ENCODE measurements at places on chromosomes 5 and 9.

DNA sequence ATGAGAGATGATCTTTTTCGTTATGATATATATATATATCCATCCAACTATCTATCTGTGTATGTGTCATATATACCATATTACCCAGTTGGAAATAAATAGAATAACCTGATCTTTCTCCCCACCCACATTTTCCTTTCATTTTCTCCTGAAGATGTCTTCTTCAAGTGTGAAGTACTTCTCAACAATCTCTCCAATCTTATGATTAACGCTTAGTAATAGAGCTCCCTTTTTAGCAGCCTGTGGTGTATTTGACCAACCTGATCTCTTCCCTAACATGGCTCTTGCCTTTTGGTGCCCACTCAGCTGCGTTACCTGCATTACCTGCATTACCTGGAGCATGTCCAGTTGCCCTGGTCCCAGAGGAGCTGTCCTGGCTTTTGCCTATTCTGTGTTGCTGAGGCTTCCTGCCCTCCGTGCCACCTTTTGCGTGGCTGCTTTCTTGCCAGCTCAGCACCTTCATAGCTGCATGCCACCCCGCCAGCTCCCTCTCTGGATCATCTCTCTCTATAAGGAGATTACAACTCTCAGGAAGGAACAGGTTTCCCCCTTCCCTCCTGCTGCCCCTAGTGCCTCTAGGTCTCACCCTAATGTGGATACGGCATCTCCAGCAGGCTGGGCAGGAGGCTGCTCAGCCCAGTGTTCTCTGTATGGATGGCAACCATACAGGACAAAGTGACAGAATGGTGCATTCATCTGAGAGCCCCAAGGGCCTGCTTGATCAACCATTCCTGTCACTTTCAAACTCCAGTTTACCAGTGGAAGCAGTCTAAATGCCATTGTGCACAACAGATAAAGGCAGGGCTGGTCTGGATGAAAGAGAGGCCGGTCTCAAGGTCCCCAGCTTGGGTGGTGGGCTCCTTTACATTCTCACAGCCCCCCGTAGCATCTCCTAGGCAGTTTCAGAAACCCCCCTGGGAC, 126.7 kb downstream of the GADD45G start:
- no peak for DNase-seq

DNA sequence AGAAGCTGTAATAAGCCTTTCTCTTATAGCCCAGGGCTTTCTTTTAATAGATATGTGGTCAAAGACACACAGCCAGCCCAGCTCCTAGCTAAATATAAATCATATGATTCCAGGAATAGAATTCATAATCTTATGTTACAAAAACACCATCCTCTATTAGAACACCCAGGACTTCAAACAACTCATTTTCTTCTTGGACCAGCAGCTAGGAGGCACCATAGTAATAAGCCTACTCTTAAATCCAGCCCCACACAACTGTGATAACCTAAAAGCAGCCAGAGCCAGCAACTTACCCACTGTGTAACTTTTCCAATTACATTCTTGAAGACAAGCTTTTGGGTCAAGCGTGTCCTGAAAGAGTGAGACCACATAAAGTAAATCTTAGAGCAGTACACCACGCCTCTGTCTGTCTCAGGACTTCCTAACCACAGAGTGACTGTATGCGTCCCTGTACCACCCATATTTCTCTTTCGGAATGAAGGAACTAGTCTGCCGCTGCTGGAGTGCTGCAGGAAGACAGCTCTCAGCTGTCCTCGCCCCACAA, 223.8 kb downstream of the TLE1 start:
- DNase-seq = no peak

DNA sequence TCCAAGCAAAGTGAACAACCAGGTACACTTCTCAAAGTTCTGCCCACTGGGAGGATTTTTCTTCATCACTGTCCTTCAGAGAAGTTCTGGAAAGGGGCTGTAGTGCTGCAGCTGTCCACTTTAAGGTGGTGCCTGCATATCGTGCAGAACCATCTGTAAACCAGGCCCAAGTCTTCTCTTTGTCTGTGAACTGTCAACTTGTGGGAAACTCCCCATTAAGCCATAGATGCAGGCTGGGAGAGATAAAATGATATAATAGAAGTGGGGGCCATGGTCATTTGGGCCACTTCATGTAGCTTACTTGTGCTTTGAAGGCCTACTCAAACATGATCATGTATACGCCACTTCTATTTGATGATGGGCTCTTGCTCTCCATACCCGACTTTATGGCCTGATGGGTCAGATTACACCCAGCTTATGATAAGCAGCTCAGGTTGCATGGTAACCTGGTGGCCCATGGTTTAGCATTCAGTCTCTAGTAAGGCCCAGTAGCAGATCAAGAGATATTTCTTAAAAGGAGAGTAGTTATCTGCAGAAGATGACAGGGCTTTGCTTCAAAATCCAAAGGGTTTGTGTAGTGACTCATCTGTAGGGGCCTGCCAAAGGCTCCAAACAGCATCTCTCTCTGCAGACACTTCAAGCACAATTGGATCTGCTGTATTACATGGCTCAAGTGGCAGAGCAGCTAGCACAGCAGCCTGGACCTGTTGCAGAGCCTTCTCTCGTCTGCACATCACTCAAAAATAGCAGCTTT, 15.7 kb upstream of the BTF3 start:
- no peak for DNase-seq

DNA sequence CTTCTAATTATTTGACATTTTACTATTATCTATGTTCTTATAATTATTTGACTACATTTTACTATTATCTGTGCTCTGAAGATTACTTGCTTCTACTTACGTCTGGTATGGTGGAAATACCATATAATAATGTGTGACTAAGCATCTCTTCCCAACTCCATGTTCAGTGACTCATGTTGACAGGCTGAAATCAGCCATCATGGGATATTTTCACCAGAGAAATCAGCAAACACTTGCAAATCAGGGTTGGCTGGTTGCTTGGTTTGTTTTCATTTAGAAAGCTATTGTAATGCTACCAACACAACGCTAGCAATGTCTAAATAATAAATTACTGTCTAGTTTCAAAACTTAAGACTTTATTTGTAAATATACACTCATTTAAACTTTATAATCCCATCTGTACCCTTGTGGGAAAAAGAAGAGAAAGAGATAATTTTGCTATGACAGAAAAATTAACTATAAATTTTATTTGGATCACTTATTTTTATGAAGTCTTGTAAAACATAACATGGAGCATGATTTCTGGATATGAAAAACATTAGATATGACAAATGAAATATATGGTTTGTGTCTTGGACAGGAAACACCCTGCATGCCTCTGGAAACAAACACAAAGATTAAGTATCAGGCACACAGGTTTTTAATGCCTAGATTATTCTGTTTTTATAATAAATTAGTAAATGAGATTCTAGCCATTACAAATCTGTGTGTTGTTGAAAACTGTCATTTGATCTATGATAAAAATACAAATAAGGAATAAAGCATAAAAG, 337.6 kb downstream of the BNC2 start:
- peak; percentile 34 for DNase-seq

DNA sequence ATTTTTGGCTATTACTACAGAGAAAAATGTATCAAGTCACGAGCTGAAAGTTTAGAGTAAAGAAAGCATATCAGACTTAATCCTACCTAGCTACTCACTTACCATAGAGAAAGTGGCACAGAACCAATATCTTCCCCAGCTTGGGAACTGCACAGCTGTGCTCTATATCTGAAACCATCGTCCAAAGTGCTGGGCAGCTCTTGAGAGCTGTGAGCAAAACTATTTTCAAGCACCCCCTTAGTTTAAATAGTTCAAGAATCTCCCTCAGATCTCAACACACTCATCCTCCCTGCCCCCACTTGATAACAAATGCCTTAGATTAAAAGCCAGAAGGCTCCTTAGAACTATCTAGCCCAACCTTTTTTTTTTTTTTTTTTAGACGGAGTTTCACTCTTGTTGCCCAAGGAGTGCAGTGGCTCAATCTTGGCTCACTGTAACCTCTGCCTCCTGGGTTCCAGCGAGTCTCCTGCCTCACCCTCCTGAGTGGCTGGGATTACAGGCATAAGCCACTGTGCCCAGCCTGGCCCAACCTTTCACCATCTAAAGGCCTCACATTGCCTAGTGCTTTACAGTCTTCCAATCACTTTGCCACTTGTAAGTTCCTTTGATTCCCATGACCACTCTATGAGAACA, 94.2 kb upstream of the APC start:
- no peak for DNase-seq

GRCh38 chr5:136035837-136036236, 7.0 kb downstream of the TGFBI start:
- no peak for DNase-seq

GRCh38 chr5:3101561-3101960, 350.1 kb upstream of the IRX2 start:
- DNase-seq = no peak

DNA sequence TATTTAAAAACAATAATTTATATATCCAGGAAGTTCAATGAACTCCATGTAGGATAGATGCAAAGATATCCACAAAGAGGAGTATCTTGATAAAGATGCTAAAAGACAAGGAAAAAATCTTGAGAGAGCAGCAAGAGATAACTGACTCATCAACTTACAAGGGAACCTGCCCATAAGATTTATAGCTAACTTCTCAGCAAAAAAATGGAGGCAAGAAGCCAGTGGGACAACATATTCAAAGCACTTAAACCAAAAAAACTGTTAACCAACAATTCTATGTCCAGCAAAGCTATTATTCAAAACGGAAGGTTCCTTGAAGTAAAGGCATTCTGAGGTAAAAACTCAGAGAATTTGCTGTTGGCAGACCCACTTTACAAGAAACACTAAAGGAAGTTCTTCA, 20.3 kb downstream of the RABGAP1 start:
- no peak for DNase-seq

GRCh38 chr5:14299666-14300065, 156.5 kb downstream of the TRIO start:
- no peak for DNase-seq

DNA sequence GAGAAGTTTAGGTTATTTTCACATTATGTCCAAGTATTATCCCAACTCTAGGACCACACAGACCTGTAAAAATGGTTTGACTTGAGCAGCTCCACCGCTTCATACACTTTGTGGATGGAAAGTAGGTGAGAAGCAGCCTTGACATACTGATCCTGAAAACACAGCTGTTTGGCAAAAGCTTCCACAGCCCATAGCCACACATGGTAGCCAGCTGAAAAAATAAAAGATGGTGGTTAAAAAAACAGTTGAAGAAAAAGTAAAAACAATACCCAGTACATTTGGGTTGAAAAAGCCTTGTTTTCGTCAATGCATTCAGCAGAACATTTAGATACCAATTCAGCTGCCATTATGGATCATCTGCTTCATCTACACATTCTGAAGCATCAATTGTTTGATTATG, 36.7 kb downstream of the GEMIN5 start:
- DNase-seq = no peak

Data from NCI-H526 treated with DMSO at 0.1 percent for 48 hours (cell line).